GM20000 (cell line): ENCODE measurements at places on chromosomes 3 and 15.

GRCh38 chr3:129485721-129486663, 42.4 kb upstream of the RHO start:
- no peak for DNase-seq

- no peak for DNase-seq
Measured at GRCh38 chr3:169477790-169478189, 185.7 kb downstream of the MECOM start.

DNA sequence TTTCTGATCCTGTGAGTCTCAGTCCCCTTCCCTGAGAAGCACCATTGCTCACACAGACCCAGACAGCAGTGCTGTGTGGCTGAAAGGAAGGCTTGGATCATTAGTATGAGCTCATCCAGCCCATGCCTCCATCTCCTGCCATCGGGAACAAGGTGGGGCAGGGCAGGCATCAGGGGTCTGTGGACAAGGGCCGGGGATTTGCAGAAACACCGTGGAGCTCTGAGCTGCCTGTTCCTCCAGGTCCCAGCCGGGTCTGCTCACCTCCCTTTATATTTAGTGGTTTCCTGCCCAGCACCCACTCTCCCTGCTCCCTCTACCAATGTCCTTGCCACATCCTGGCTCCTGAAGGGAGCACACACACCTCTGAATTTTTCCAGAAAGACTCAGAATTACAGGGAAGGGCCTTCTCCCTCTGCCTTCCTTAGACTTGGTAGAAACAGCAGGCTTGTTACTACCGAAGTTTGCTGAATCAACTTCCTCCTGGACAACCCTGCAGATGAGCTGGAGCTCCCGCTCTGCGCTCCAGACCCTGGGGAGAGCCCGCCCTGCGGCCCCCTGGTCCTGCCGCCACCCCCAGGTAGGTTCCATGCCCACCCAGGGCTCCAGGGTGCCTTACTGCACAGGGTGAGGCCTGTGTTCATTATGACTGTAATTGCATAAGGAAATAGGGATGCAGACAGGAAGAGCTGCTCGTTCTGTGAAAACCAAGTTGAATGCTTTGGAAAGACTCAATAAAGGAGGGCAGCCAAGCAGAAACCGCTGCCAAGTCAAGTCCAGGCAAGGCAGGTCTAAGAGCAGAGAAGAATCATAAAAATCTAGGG, 128.1 kb downstream of the NSMCE3 start:
- no peak for DNase-seq

DNA sequence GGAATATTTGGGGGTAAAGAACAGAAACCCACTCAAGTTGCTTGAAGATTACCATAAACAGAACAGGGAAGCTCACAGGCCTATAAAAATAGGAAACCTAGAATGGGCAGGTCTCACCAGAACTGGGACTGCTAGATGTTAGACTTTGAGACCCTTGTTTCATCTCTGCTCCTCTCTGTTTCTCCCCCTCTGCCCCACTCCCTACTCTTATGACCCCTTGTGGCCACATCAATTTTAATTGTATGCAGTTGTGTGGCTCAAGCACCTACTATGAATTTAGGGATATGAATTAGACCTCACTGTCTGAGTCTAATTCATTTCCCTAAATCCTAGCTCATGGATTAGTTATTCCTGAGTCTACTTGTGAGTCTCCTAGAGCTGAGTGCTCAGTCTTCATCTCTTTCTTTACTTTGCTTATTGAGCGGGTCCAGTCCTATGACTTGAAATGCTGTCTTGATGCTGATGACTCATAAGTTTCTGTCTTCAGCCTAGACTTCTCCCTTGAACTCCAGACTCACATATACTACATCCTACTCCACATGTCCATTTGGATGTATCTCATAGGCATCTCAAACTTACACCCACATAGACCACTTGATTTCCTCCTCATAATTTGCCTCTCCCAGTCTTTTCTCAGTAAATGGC, 78.7 kb downstream of the ITPR1 start:
- DNase-seq: no peak

DNA sequence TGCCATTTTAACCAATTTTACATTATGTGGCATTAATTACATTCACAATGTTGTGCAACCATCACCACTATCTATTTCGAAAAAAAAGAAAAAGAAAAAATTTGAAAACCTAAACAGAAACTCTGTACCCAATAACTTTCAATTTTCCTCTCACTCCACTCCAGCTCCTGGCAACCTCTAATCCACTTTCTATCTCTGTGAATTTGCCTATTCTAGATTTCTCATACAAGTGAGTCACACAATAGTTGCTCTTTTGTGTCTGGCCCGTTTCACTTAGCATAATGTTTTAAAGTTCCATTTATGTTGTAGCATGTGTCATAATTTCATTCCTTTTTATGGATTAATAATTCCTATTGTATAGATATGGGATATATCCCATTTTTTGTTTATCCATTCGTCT, 53.3 kb upstream of the TBC1D5 start:
- DNase-seq: no peak

GRCh38 chr3:123138839-123139444, 62.8 kb upstream of the SEC22A start:
- DNase-seq: no peak

GRCh38 chr3:73868688-73869315, 244.1 kb upstream of the PDZRN3 start:
- no peak for DNase-seq
